Left ventricle myocardium inferior (tissue), 1 donor: ENCODE measurements at places on chromosomes 6 and 20. TPM values are rescaled to one million over a fixed set of nuclear protein-coding genes. Genes with fewer than 3 reads are reported as not detected.

DNA sequence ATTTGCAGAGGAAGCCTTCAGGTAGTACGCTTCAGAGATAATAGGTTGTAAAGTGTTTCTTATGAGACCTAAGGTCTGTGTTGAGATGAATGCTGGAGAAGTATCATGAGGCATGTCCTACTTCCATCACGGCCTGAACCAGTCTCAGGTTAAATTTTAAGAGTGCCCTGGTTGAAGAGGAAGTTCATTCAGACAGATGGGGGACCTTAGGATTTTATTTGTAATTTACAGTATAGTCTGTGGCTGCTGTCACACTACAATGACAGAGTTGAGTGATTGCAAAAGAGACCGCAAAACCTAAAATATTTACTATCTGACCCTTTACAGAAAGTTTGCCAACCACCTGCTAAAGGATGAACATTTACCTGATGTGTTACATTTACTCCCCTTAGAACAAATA is 70.9 kb downstream of the UST start:
- no peak for DNase-seq
- H3K27ac ChIP-seq, result no peak overlapping the region
- no peaks in the 10 kb centered on the region for H3K36me3 ChIP-seq
- H3K4me3 ChIP-seq, result no peak overlapping the region
- H3K27me3 ChIP-seq, result no peaks in the 10 kb centered on the region

DNA sequence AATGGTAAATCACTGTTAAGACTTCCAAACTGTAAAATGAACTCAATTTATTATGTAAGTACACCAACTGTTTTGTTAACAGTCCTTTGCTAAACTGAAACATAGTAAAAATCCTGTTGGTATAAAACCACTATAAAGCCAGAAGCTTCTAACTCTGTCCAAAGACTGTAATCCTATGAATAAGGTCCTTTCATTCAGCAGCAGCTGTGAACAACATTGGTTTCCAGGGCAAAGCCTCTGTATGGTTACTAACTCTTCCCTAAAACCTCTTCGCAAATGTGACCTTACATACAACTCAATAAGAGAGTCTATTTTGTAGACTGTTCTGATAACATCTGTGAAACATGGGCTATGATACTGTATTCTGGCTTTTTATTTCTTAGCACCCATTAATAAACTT is 40.1 kb downstream of the NUP153 start:
- no peak for DNase-seq

DNA sequence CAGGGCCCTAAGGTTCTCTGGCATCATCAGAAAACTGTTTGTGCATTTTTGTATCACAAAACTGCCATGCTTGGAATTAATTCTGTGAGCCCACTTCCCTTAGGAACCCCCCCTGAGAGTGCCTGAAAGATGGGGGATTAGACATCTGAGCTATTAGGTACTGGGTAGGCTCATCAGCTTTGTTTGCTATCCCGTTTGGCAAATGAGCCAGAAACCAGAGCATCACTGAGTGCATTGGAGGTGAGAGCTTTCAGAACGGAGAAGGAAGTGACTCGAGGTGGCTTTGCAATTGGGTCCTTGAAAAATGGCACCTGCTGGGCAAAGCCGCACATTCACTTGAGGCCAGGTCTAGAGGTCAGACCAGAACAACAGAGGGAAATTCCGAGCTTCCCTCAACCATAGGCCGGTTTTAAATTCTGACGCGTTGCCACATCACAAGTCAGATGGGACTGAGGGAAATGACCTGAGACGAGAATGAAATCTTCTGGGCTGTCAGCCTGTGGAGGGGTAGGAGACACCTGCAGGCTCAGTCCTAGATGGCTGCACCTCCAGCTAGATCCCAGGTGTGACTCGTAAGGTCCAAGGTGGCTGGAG is 8.4 kb upstream of the GLP1R start:
- H3K4me3 ChIP-seq, result no peak overlapping the region
- no peaks in the 10 kb centered on the region for H3K36me3 ChIP-seq
- no peak for DNase-seq
- H3K4me1 ChIP-seq, result peaks cover 7% of the 10 kb centered on the region

DNA sequence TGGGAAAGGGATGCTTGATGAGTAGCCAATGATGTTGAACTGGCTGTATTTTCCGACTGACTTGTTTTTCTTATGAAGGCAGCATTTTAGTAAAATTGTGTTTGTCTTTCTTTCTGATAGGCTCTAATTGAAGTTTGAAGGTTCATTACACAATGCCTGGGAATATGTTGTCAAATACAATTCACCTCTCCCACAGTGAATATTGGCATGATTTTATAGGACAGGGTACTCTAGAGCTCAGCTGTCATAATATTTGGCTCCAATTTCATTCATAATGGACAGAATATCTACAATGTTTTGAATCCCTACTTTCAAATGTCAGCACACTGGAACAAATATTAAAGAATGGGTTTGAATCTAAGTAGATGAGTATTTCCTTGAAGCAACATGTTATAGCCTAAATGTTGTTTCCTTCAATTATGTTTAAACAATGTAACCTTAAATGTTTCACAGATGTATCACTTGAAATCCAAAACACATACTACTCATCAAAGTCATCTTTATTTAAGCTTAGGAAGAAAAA is 81.4 kb downstream of the LAMA2 start:
- no peak for DNase-seq
- no peak overlapping the region for H3K4me3 ChIP-seq
- no peaks in the 10 kb centered on the region for H3K36me3 ChIP-seq
- H3K27me3 ChIP-seq, result no peaks in the 10 kb centered on the region

DNA sequence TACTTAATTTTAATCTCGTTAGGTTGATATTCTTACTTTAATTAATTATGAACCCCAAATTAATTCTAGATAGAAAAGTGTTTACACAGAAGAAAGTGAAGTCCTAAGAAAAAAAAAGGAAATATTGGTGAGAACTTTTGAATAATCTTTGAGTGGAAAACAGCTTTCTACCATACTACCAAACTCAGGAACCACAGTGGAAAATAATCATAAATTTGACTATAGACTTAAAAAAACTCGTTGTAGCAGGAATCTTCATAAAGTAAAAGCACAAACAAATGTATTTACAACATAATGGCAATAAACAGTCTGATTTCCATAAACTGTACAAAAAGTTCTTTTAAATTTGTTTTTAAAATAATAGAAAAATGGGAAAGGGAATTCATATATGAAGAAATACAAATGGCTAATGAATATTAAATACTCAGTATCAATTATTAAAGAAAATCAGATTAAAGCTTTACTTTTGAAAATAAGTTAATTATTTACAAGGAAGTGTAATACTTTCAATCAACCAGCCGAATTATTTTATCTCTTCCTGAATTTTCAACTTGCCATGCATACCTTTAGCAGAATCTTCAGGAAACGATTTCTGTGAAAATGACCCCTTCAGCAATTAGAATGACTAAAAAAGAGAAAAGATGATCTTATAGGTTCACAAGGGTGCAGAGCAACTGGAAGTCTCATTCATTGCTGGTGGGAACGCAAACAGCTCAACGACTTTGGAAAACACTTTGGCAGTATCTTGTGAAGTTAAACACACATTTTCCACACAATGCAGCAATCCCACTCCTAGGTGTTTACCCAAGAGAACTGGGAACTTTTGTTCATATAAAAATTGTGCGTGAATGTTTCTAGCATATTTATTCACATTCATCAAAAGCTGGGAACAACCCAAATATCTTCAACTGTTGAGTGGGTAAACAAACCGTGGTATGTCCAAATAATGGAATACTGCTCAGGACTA is 38.5 kb upstream of the BMP6 start:
- no peak overlapping the region for H3K4me3 ChIP-seq
- H3K4me1 ChIP-seq, result no peaks in the 10 kb centered on the region
- H3K36me3 ChIP-seq, result no peaks in the 10 kb centered on the region
- peaks cover 85% of the 10 kb centered on the region for H3K27me3 ChIP-seq

GRCh38 chr20:53963635-53964034 is 106.8 kb downstream of the BCAS1 start:
- no peak for DNase-seq
- peaks cover 13% of the 10 kb centered on the region for H3K4me1 ChIP-seq
- peaks cover 8% of the 10 kb centered on the region for H3K27me3 ChIP-seq
- H3K27ac ChIP-seq, result no peak overlapping the region
- H3K4me3 ChIP-seq, result no peak overlapping the region
- no peaks in the 10 kb centered on the region for H3K36me3 ChIP-seq

- H3K36me3 ChIP-seq, result no peaks in the 10 kb centered on the region
- H3K4me1 ChIP-seq, result peaks cover 14% of the 10 kb centered on the region
- H3K27me3 ChIP-seq, result no peaks in the 10 kb centered on the region
- no peak overlapping the region for H3K4me3 ChIP-seq
- DNase-seq, result no peak
- no peak overlapping the region for H3K27ac ChIP-seq
Measured at GRCh38 chr6:39428152-39428551, 105.7 kb upstream of the KCNK16 start.

DNA sequence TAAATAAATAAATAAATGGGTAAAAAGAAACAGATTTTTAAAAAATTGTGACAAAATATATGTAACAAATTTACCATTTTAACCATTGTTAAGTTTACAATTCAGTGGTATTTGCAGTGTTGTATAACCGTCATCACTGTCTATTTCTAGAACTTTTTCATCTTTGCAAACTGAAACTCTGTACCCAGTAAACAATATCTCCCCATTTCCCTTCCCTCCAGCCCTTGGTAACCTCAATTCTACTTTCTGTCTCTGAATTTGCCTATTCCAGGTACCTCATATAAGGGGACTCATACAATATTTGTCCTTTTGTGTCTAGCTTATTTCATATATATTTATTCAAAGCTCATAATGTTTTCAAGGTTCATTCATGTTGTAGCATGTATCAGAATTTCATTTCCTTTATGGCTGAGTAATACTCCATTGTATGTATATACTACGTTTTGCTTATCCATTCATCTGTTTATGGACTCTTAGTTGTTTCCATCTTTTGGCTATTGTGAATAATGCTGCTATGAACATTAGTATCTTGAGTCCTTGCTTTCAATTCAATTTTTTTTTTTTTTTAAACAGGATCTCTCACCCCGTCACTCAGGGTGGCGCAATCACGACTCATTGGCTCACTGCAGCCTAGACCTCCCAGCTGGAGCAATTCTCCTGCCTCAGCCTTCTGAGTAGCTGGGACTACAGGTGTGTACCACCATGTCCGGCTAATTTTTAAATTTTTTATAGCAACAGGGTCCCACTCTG is 8.9 kb downstream of the MANBAL start:
- H3K4me1 ChIP-seq, result peaks cover 63% of the 10 kb centered on the region
- no peak overlapping the region for H3K4me3 ChIP-seq
- H3K27ac ChIP-seq, result no peak overlapping the region
- H3K36me3 ChIP-seq, result peaks cover 39% of the 10 kb centered on the region

Gene C20orf204
- 0.55 TPM for total RNA-seq

Gene TNXB
- 73.0 TPM for total RNA-seq
